Activated CD4-positive, alpha-beta T cell treated with anti-CD3 and anti-CD28 coated beads, Interleukin-2, amount 50 U/mL, for 4 hours (primary cell): ENCODE measurements at places on chromosomes 4 and X.

GRCh38 chr4:146245850-146246249 lies 31.5 kb downstream of the REELD1 start:
- DNase-seq = no peak

DNA sequence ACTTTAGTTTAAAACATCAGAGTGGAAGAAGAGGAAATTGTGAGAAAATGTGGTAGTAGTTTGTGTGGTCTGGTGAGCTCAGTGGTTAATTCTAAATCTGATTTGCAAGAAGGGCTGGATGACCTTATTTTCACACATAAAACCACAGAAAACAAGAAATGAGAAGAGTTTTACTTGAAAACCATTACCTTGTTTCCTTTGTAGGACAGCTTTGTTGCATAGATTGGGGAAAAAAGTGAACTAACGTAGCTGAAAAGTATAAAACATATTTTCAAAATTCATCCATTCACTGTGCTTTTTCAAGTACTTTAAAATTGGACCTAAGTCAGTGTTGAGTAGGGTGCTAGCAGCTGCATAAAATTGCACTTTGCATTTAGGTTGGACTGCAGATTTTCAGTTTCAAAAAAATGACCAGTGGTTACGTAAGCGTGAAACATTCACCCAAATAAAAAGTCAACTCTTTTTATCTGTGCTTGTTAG lies 211.3 kb downstream of the ARHGAP10 start:
- no peak for DNase-seq

GRCh38 chrX:54116391-54116790 lies 66.7 kb downstream of the FAM120C start:
- no peak for DNase-seq

- no peak for DNase-seq
These were observed 611.9 kb downstream of the STPG2 start for GRCh38 chr4:97531351-97531750.

DNA sequence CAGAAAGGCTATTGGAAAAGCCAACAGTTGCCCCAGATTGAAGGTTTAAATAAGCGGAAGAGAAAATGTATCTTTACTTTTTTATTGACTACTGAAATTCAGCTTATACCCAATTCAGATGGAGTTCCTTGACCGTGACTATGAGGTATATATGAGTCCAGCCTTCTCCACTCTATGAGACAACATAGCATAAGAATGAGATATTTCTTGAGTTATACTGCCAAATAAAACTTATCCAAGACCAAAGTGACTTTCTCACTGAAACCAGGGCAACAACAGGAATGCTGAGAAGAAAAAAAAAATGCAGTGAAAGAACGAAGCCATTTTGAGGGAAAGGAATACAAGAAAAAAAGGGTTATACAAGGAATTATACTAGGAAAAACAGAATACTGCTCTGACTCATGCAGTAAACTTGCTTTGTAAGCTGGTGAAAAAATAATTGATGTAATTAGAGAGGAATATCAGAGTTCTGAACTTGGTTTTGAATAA lies 16.3 kb upstream of the PDK3 start:
- DNase-seq = no peak

DNA sequence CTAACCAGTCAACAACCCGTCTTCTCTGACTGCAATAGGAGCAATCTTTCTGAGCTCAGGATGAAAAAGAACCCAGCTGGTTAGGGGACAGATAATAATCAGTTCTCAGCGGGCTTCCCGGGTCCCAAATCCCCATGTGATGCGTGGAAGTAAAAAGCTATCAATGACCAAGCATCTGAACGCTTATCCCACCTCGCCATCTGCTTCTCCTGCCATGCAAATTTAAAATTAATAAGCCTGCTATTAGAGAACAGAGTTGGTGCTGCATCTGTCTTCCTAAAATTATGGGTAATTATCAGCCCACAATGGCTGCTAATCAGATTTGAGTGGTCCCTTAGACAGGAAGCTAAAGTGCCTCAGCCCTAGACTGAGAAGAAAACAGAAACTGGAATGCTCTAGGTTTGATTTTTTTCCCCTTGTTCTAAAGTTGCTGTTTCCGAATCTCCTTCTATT lies 37.5 kb downstream of the AFAP1 start:
- no peak for DNase-seq

GRCh38 chrX:39975101-39975925 lies 122.4 kb downstream of the BCOR start:
- DNase-seq = no peak

DNA sequence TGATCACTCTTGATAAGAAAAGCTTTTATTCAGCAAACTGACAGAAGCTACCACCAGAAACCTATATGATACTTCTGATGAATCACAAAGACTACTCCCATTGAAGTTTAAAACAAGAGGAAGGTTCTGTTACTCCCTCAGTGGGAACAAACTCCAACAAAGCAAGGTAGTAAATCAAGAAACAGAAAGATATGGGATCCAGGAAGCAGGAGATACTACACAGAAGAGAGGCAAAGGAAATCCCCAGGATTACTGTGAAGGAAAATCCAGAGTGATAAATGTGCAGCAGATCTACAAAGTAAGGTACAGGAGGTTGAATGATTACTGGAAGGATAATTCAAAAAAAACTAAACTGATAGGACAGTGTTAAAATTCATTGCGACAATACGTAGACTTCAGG lies 222.4 kb downstream of the HHIP start:
- no peak for DNase-seq

- peak; percentile 54 for DNase-seq
These were observed 123.7 kb downstream of the AFF1 start for GRCh38 chr4:87058356-87059073.
